Activated CD4-positive, alpha-beta T cell treated with anti-CD3 and anti-CD28 coated beads, Interleukin-2, amount 50 U/mL, for 1 hour (primary cell): ENCODE measurements at places on chromosomes 12 and 14.
A peak's percentile ranks its signal among the peaks of the same experiment; 100 is the strongest.

DNA sequence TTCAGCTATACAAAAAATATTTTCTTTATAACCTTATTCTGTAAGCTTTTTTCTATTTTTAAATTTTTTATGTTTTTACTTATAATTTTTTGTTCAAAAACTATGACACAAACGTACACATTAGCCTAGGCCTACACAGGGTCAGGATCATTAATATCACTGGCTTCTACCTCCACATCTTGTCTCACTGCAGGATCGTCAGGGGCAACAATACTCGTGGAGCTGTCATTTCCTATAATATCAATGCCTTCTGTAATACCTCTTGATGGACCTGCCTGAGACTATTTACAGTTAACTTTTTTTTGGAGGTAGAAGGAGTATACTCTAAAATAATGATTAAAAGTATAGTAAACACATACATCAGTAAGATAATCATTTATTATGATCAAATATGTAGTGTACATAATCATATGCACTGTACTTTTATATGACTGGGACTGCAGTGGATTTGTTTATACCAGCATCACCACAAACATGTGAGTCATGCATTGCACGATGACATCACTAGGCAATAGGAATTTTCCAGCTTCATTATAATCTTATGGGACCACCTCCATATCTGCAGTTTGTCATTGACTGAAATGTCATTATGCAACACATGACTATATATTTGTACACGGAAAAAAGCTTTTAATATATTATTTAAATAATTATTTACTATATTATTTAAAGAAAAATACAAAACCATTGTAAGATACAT lies 18.5 kb upstream of the PMCH start:
- DNase-seq = no peak

GRCh38 chr14:103084021-103084919 lies at the start of gene LBHD2:
Gene LBHD2 (plus strand): TSS chr14:103084210. CDS start chr14:103086013, 1,803 bp downstream.
- DNase-seq = no peak

DNA sequence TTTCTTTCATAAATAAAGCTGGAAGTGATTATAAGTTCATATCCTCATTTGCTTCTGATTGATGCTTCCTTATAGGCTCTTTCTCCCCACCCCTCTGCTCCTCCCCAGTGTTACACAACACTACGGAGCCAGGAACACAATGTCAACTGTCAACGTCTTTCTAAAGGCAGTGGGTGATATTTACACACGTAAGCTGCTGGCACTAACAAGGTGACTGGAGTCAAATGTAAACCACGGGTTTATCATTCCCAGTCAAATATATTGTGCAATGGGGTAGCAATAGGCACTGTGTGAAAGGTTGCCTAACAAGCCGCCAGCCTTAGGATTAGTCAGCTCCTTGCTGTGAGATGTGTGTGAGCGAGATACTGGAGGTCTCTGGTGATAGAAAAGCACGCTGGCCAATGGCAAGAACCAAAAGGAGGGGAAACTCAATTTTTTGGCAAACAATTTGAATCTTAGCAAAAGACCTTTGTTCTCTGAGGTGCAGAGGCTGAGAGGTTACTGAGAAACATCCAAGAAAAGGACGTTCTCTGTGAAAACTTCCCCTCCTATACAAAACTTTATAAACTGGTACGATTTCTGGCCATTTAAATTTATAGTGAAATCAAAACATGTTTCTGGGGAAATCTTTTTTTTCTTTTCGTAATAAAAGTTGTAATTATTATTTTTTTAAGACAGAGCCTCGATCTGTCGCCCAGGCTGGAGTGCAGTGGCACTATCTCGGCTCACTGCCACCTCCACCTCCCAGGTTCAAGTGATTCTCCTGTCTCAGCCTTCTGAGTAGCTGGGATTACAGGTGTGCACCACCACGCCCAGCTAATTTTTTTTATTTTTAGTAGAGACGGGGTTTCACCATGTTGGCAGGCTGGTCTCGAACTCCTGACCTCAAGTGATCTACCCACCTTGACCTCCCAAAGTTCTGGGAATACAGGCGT lies 22.3 kb upstream of the HECTD1 start:
- no peak for DNase-seq

DNA sequence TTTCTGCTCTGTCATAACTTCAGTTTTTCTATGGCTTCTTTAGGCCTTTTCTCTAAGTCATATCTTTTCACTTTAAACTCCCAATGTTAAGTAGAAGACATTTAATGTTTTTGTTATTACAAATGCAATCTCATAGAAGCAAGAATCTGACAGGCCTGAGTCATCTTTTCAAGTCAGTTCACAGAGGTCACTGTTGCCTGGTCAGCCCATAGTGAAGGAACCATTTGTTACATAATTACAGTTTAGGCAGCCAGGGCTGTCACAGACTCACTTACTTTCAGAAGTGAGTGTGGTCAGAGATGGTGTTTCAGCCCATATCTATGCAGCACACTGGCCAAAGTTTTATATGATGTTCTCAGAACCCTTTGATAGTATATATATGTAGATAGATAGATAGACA lies 46.5 kb downstream of the CCER1 start:
- DNase-seq = no peak

DNA sequence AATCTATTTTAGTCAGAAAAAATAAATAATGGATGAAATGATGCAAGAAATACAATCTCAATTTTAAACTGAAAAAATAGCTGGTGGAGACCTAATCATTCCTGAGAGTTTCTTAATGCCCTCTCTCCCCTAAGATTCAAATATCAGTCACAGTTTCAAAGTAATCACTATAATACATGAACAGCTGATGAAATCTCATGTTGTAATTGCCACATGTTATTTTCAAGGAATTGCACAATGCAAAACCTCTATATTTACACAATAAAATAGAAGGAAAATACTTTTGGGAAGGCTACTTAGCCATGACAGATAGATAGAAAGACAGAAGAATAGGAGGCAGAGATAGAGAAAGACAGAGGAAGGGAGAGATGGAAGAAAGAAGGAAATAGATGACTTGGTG lies 18.2 kb downstream of the IFNG-AS1 start:
- DNase-seq = no peak

DNA sequence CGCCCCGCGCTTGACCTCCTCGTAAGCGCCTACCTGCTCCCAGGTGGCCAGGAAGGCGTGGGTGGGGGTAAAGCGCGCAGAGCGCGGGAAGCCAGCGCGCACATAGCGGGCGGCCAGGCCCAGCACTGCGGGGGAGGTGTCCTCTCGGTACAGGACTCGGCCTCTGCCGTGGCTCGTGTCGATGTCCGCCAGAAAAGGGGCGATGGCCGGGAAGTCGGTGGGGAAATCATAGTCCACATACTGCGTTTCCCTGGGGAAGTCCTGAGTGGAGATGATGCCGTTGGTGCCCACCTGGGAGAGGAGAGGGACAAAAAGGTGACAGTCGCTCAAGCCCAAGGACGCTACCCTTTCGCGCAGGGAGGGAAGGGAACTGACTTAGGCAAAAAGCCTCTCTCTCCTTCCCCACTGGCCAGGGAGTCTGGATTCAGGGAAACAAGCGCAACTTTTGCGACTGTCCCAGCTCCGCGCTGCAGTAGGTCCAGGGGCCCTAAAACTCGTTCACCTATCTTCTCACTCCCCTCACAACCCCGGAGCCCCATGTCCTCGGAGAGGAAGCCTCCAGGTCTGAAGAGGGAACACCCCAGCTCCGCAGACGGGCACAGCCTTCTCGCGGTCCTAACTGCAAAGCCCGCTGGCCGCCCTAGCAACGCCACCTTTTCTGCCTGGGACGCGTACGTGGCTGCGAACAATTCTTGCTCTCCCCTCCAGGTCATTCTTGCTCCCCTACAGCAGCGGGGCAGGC lies 815 bp downstream of the NID2 start:
- DNase-seq = no peak

- no peak for DNase-seq
Measured at GRCh38 chr14:61608245-61609165, 86.8 kb upstream of the HIF1A start.

GRCh38 chr14:69536971-69537370 lies 37.7 kb downstream of the CCDC177 start:
- no peak for DNase-seq

GRCh38 chr14:95380350-95381042 lies 60.8 kb upstream of the CLMN start:
- DNase-seq = no peak

DNA sequence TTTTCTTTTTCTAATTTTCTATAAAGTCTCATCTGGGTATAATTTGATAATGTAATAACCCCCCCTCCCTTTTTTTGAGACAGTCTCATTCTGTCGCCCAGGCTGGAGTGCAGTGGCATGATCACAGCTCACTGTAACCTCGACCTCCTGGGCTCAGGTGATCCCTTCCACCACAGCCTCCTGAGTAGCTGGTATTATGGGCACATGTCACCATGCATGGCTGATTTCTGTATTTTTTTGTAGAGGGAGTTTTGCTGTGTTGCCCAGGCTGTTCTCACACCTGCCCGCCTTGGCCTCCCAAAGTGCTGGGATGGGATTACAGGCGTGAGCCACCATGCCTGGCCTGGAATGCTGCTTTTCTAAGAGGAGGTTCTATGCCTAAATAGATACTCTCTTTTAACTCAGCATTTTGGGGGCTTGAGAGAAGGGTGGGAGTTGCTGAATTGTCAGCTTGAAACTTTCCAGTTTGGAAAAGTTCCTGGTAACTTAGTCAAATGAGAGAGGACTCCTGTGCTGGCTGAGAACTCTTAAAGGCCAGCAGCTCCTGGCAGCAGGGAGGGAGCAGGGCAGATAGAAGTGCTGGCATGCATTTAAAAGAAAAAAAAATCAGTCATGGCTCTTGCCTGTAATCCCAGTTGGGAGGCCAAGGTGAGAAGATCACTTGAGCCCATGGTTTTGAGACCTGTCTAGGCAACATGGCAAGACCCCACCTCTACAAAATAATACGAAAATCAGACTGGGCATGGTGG lies 13.0 kb downstream of the NUDT4 start:
- no peak for DNase-seq

DNA sequence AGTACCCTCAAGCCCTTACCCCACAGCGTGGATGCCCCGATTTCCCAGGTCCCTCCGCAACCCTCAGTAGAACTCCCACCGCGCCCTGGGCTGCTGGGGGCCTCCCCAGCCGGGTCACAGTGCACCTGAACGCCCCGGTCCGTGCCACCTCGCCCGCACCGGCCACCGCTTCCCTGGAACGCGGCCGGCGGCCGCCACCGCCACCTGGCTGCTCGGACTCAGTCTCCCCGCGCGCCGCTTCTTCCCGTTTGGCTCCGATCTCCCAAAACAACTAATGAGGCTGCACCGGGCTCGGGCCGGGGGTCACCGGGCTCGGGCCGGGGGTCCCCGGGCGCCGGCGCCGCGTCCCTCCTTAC lies 1.0 kb downstream of the ITPK1 start:
- no peak for DNase-seq

DNA sequence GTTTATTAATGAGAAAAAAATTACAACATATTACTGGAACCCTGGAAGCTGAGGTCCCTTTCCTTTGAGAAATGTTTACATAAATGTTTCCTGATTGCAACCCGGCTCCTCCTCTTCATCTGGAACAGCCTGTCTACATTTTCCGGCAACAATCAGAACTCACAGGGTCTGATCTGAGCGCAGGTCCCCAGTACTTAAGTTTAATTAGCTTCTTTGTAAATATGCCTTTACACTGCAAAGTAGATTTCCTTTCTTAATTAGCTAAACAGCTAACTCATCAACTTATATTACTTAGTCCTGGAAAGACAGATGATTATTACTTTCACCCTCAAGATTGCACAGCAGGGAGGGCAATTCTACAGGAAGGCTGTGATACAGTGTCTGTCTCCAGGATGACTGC lies 213.0 kb downstream of the MON2 start:
- no peak for DNase-seq

DNA sequence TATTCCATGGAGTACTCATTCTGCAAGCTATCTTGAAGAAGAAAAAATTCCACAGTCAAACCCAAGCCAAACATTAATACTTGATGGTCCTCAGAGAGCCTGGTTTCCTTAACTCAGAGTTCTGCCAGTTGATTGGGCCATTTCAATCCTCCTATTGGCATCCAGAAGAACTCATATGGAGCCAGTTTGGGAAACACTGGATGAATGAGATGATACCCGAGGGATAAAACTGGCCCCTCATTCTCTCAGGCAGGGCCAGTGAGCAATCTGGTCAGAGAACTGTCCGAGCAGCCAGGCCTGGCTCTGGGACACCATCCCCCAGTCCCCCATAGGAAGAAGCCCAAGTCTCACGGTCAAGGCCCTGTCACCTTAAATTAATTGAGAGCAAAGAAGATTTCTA lies 48.8 kb downstream of the NUAK1 start:
- no peak for DNase-seq

GRCh38 chr14:26281280-26281998 lies 316.4 kb downstream of the NOVA1 start:
- no peak for DNase-seq

DNA sequence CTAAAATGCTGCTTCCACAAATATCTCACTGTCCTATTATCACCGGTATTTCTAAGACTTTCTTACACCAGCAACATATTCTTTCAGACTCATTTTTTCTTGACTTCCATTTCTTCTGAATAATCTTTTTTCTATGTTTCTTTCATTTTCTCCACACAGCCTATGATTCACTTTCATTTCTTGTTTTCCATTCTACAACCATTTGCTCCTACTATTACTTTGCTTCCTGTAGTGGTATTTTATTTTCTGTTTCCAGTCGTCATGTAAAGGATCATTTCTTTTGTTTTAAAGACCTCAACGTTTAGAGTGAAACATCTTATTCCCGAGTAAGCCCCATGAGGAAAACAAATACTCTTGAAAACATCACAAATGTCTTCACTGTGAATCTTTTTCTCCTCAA lies 182.2 kb upstream of the MDGA2 start:
- DNase-seq = no peak

DNA sequence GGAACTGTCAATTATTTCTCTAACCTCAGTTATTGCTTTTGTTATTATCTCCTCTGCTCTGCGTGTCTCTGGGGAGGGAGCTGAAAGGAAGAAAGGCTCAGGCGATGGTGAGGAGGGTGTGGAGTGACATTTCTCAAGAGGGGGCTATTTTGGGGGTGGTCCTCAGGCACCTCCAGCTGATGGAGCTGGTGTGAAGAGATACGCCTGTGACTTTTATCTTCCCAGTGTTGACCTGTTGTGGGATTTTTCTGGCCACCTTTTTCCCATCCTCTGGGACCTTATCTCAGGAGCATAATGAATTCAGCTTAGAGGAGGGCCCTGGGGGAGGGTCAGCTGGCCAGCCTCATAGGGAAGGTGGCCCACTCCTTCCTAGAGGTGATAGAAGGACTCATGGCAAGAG lies 26.4 kb downstream of the KCNA5 start:
- DNase-seq = no peak

- peak; percentile 1 for DNase-seq
Measured at GRCh38 chr14:37903343-37904191, 304.1 kb upstream of the SSTR1 start.

DNA sequence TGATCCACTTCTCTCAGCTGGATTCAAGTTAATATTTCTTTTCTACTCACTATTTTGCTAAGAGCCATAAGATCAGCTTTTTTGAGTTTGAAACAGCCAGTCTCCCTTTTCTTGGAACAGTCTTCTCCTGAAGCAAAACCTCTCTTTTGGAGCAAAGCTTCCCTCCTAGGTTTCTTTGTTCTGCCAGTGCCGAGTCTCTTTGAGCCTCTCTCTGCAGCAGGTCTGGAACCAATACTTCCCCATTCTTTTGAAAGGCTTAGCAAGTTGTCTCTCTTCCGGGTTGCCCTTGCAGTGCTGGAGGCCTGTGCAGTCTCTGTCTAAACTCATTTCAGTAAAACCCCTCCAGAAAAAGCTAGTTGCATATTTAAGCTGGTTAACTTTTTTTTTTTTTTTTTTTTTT lies 454.8 kb downstream of the NOVA1 start:
- DNase-seq = no peak

- DNase-seq = no peak
Measured at GRCh38 chr14:30005114-30005808, 77.6 kb upstream of the PRKD1 start.
